ENCODE measurements at places on chromosomes 2 and 18.

DNA sequence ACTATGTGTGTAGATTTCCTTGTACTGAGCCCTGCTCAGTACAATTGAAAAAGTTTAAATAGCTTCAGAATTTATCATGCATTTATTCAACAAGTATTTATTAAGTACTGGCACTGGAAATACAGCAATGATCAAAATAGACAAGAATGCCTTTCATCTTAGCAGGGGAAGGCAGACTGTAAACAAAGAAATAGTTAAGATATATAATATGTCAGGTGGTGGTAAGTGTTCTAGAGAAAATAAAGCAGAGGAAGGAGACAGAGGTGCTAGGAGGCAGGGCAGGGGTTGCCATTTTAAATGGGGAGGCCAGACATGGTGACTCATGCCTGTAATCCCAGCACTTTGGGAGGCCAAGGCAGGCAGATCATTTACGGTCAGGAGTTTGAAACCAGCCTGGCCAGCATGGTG lies 13.6 kb upstream of the LIPG start:
- DNase-seq, result peak; percentile 55

GRCh38 chr2:161423421-161424393 lies 7.6 kb downstream of the TBR1 start:
- peak; percentile 63 for DNase-seq

- no peak for DNase-seq
Measured at GRCh38 chr18:23927821-23928746, 86.5 kb upstream of the TTC39C start.

GRCh38 chr18:28804512-28805202 lies 627.7 kb upstream of the CDH2 start:
- DNase-seq, result no peak
